ENCODE measurements at places on chromosomes 4 and X.

GRCh38 chr4:17562157-17562556 is 14.8 kb upstream of the LAP3 start:
- no peak for DNase-seq

DNA sequence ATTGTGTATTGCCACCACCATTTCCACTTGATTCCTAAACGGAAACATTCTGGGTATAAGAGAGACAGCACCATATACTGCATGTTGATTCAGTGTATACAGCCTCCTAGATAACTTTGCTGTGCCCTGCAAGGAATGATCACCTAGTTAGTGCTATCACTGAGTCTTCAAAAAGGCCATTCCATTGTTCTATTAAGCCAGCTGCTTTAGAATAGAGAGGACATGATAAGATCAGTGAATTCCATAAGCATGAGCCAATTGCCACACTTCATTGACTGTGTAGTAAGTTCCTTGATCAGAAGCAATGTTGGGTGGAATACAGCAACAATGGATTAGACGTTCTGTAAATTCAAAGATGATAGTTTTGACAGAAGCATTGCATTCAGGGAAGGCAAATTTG is 1047.3 kb downstream of the PCDH18 start:
- no peak for DNase-seq

GRCh38 chr4:6881908-6882307 is 27.7 kb upstream of the TBC1D14 start:
- no peak for DNase-seq

DNA sequence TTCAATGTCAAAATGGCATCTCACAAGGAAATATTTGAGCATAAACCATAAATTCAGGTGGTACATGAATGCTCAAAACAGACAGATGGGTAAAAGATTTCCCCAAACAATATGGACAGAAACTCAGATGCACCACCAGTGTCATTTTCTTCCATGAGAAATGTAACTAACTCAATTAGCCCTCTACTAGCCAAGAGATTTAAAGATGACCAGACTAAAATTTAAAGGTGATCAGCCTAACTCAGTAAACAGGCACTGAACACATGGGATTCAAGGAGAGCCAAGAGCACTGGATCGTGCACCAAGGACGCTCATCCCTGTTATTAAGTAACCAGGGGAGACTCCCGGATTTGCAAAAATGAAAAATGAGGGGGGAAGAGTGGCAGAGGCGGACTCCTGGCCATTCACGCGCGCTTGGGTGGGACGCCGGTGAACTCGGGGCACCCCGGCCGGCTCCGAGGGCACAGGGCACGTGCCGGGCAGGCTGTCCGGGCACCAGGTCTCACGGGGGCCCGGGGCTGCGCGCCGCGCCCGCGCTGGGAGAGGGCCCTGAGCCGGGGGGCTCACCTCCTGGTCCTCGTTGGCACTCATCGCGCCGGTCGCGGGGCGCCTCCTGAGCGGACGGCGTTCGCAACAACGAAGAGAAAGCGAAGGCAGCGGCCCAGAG is 490 bp downstream of the RWDD4 start:
- DNase-seq = peak; percentile 13

- no peak for DNase-seq
Observed at GRCh38 chrX:96721354-96721753, 36.7 kb downstream of the DIAPH2 start.
